Fibroblast of upper back skin (primary cell): ENCODE measurements at places on chromosomes 7 and 10.

DNA sequence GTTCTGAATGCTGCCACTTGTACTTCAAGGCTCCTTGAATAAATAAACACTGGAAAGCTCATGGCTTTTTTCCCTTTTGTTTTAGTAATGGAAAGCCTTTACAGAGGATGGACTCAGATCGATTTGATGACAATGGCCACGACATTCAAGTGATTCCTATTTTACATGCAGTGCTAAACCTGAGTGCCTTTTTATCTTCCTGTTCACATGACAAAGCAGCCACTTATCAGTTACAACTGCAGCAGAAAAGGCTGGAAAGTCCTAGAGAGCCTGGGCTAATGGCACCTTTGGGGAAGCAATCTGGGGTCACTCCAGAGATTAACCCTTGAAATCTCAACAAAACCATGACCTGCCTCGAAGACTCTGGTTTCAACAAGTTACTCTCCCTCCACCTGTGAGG lies 249.0 kb upstream of the AUTS2 start:
- no peak for DNase-seq

GRCh38 chr7:93828260-93828659 lies 62.3 kb downstream of the TFPI2 start:
- no peak for DNase-seq

GRCh38 chr10:102626026-102626685 lies 18.1 kb upstream of the TRIM8 start:
- DNase-seq: no peak

DNA sequence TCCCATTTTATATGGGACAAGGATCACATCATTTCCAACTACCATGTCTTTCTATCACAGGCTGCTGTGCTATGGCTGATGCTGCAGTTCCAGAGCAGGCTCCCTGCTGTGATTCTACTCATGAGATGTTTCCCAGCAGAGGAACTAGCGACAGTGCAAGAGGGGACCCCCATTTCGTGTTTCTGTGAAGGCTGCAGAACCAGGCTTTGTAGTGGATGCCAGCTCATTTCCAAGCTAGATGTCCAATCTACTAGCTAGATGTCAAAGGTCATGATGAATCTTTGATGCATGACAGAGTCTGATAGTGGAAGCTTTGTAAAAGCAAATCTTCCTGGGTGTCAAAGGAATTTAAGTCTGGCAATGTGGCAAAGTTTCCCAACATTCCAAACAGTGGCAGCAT lies 21.2 kb upstream of the MYO3A start:
- no peak for DNase-seq
